NCI-H748 treated with DMSO at 0.1 percent for 48 hours (cell line): ENCODE measurements at places on chromosomes 3 and 15.
A peak's percentile ranks its signal among the peaks of the same experiment; 100 is the strongest.

DNA sequence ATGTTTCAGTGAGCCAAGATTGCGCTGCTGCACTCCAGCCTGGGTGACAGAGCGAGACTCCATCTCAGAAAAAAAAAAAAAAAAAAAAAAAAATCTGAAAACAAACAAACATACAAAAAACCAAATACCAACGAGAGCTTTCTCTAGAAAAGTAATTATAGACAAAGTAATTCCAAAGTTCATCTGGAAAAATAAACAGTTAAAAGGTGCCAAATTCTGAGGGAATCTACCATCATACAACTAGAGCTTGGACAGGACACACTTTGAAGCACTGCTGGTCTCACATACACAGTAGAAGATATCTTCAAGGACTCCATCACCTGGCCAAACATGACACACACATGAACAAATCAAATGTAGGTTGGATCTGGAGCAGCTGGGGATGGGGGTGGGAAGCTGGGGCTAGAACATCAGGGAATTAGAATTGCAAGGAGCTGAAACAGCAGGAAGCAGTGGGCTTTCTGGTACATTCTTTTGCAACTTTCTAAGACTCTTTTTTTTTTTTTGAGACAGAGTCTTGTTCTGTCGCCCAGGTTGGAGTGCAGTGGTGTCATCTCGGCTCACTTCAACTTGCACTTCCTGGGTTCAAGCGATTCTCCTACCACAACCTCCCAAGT lies 41.1 kb upstream of the CTSH start:
- no peak for DNase-seq

GRCh38 chr15:29470311-29470710 lies 200.7 kb upstream of the NSMCE3 start:
- DNase-seq, result no peak

- DNase-seq, result no peak
Observed at GRCh38 chr15:98439523-98439942, 208.8 kb upstream of the IGF1R start.

DNA sequence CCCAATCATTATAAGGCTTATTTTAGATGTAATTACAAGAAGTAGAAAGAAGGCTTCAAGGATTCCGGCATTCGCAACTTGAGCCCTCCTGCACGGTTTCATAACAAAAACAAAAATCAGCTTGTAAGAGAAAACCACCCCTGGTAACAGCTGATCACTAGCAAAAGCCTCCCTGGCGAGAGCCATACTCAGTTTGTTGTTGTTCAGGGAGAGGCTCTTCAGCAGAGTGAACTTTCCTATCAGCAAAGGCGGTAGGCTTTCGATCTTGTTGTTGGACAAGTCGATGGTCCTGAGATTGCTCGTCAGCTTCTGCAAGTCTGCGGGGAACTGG lies 710 bp downstream of the LRRC57 start:
- DNase-seq, result no peak

- DNase-seq, result no peak
Observed at GRCh38 chr3:125054449-125055329, 1.1 kb downstream of the HEG1 start.

DNA sequence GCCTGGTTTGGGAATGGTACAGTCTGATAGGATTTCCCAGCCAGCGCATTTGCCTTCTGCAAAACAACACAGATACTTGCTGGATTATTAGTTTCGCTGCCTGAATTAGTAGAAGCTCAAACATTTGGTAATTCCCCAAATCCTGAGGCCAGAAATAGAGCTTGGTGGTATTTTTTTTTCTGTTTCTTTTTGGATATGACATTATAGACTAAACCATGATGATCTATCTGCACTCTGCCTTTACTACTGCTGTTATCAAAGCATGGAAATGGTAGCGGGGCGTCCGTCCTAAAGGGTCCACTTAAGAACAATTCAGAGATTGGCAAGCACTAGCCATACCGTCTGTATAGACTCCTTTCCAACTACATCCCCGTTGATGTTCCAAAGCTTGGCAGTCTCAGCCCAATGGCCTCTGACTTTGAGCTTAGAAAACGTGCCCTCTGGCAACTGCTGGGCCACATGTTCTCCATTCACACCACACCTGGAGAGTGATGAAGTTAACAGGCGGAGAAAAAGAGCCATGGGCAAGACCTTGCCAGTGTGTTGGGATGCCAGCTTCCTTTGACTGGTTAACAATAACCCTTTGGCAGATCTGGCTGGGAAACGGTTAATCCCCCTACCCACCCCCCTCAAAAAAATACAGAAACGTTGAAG lies 241.0 kb upstream of the NR2F2 start:
- no peak for DNase-seq

DNA sequence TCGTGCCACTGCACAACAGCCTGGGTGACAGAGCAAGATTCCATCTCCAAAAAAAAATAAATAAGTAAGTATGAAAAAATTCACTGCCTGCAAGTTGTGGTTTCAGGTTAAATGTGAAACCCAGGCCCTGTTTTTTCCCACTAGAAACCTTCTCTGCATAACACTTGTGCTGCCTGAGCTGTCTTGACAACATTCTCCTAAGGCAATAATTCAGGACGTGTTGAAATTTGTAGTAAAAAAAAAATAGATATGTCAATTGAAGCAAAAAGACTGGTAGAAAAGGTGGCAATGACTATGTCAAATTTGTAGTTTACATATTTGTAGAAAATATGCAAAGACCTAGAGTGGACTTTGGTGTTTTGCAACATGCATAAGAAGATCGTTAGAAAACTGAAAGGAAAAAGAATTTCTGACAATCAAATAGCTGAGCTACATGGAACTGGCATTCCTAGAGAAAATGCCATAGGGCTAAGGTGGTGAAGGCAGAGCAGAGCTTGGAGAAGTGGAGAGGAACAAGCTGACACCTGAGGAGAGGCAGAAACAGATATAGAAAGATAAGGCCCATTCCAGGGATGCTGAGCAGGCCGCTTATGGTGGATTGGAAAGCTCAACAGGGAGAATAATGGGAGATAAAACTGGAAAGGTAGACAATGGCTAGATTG lies 150.2 kb downstream of the PLCH1 start:
- no peak for DNase-seq

GRCh38 chr3:59334585-59334984 lies 284.8 kb upstream of the CFAP20DC start:
- no peak for DNase-seq

- DNase-seq, result no peak
Observed at GRCh38 chr15:60328852-60329443, 68.8 kb downstream of the ANXA2 start.

GRCh38 chr3:131050001-131050400 lies 23.3 kb downstream of the NEK11 start:
- no peak for DNase-seq

- no peak for DNase-seq
Observed at GRCh38 chr15:25764980-25765735, 98.0 kb downstream of the ATP10A start.

DNA sequence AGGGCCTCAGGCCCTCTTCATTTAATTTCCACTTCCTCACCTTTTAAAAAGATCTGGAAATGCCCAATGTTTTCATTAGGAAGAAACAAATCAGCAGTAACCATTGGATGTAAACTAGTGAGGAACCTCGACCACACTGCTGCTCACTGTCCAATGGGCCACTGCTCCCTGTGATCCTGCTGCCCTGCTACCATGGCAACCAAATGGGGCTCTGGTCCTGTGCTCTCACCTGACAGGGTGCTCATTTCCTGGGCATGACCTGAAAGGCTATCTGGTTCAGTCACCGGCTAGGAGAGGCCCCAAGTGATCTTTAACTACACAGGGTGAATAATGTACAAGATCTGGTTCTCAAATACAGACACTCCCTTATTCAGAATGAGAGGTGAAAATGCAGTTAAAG lies 54.6 kb downstream of the ARHGEF3 start:
- no peak for DNase-seq

DNA sequence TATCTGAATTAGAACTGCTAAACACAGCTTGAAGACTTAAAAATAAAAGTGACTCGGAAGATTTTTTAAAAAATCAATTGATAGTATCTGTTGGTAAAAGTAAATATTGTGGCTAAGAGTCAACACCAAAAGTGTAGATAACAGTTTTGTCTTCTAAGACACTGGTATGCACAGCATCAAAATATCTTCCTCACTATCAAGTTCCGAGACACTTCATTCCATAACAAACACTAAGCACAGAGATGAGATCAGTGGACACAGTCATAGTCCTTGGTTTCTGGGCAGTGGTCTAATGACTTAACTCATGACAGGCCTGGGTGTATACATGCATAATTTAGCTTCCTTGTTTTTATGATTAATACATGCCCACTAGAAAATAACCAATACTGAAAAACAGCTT lies 63.2 kb downstream of the PXYLP1 start:
- DNase-seq, result no peak

DNA sequence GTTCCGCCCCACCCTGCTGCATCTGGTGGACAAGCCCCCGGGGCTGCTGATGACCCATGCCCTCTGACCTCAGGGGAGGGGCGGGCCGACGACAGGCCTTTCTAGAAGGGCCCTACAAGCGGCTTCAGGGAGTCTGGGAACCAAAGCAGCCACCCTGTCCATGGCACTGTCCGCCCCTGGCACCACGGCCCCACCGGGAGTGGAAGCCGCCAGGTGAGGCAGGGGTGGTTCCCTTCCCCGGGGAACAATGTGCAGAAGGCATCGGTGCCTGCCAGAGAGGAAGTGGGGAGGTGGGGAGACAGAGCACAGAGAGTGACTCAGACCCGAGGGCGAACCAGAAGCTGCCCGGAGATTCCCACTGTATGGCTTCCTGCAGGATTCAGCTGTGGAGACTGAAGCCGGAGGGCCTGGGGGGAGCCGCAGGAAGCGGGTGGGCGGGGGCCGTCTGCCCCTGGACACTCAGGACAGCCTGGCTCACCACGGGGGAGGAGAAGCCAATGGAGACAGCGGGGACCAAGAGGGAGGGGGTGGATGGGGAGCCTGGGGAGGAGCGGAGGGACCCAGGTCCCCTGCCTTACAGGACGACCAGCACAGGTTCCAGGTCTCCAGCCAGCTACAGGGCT lies 134.0 kb downstream of the TPRA1 start:
- no peak for DNase-seq

DNA sequence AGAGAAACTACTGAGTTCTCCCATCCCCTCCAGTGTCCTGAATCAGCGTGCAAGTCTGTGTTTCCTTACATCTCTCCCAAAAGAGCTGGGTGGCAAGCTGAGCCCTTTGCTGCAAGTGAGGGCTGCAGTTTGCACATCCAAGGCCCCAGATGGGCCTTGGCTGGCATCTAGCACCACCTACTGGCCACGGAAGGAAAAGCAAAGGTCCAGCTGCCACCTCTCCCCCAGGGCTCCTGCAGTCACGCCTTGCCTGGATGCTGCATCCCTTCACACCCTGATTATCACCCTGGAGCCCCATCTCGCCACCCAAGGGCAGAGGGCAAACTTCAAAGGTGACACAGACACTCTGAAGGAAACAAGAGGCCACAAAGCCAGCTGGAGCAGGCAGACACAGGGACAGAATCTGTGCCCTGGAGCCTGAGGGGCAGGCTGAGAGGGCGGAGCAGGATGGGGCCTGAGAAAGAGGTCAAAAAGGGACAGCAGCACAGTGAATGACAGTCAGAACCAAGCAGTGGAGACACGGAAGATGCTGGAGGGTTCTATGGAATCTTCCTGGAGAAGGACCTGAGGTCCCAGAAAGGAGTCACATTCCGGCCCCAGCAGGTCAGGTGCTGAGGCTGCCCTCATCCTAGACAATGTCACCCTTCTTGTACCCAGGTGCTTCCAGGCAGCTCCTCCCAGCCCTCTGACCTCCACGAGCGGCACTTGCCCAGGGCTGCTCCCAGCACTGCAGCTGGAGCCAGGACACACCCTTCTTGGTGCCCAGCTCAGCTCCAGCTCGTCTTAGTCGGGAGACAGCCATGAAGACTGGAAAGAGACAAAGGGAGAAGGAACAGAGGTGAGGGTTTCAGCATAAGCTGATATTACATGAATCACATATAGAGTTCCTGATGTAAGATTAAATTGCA lies 18.3 kb upstream of the NTRK3 start:
- DNase-seq, result peak; percentile 26

GRCh38 chr3:81279481-81280379 lies 481.7 kb downstream of the GBE1 start:
- no peak for DNase-seq

GRCh38 chr3:139301654-139302053 lies 42.2 kb upstream of the MRPS22 start:
- no peak for DNase-seq

GRCh38 chr3:129934234-129935123 lies 40.0 kb upstream of the TRH start:
- peak; percentile 28 for DNase-seq

DNA sequence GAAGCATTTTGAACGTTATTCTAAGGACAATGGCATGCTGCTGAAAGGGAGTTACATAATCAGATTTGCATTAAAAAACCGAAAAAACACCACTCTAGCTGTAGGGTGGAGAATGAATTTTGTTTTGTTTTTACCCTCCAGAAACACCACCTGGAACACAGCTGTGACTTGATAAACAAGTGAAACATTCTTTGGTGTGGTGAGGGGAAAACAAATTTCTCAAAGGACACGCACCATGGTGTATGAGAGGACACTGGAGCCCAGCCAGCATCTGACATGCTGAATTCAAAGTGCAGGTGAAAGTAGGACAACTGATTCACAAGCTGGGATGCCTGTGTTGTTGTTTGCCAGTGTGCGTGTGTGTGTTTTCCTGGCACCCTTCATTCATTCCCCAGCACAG lies 554.5 kb upstream of the TBL1XR1 start:
- no peak for DNase-seq

DNA sequence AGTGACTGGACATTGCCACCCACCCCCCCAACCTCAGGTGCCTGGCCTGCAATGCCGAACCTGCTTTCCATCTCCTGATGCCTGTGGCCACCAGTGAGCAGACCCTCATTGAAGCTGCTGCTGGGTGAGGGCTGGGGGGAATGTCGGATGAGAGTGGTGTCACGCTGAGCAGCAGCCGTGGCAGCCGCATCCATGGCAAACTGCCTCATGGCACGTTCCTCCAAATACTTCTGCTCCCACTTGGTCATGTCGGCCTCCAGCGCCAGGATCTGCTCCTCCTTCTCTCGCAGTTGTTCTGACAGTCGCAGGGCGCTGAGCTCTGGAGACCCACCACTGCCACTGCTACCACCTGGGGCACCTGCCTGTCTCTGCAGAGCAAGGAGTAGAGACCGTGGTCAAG lies 14.2 kb downstream of the AMOTL2 start:
- DNase-seq, result no peak

DNA sequence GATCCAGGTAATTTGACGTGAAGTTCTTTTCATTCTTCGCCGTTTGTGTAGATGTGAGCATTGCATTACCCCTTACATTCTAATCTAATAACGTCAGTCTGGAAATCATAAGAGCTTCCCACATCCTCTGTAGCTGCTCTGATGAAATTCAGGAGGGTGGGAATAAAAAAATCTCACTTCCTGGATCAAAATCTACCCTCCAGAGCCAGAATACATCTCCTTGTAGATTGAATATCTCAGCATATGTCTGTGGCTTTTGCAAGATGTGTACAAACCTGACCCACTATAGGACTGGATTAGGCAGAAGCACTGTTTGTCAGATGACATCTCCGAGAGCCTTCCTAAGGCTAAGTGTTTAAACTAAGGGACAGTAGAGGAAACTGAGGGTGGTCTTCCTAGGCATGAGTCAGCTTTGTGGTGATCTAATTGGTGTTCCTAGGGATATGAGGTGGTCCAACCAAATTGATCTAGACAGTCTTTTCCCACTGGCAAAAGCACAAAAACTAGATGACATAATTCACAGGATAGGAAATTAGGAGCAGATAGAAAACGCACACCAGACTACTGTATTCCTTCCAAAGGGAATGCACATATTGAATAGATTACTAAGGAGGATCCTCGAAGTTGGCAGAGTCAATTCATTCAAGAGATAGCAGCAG lies 216.3 kb upstream of the LRTM1 start:
- no peak for DNase-seq

- DNase-seq, result no peak
Observed at GRCh38 chr3:111519178-111519855, 22.7 kb upstream of the CD96 start.

GRCh38 chr3:109648027-109648426 lies 310.7 kb upstream of the DPPA4 start:
- DNase-seq, result no peak
